CD8-positive, alpha-beta memory T cell (primary cell): ENCODE measurements at places on chromosomes 3 and 15.

GRCh38 chr3:45178183-45179023 lies 32.2 kb upstream of the CDCP1 start:
- H3K27me3 ChIP-seq: no peaks in the 10 kb centered on the region
- H3K27ac ChIP-seq: no peak overlapping the region
- DNase-seq: no peak
- no peaks in the 10 kb centered on the region for H3K36me3 ChIP-seq

DNA sequence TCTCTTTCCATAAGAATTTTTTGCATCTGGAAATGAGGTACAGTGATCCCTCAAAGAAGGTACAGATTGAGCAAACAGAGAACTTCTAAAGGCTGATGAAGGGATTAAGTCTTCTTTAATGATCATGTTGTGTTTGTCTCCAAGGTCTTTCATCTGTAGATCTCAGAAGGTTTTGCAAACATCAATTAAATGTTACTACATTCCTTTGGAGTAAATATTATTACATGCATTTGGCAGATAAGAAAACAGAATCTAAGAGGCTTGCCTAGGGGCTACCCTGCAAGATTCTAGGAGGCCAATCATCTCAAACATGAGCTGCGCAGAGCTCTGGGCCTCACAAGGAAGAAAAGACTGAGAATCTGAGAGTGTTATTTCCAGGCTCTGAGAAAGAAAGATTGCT lies 70.9 kb upstream of the LPP start:
- H3K27me3 ChIP-seq: no peaks in the 10 kb centered on the region
- no peaks in the 10 kb centered on the region for H3K4me1 ChIP-seq
- no peaks in the 10 kb centered on the region for H3K36me3 ChIP-seq
- DNase-seq: no peak
- H3K27ac ChIP-seq: no peak overlapping the region

DNA sequence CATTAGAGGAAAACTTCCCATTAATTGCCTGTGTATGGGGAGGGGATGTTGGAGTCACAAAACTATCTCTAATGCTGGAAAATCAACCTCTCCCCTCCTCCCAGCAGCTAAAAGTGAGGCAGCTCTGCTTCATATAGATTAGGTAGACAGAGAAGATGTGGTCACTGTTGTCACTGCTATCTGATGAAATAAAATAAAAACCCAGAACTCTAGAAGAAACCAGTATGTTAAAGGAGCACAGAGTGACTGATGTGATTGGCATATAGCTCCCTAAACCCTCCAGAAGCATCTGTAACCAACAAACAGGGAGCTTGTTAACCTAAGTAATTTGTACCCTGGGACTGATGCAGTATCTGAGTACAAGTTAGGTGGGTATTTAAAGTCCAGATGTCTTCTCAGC lies 211.9 kb upstream of the TRIM42 start:
- DNase-seq: no peak

- H3K36me3 ChIP-seq: no peaks in the 10 kb centered on the region
- H3K4me3 ChIP-seq: no peak overlapping the region
- H3K4me1 ChIP-seq: no peaks in the 10 kb centered on the region
- DNase-seq: no peak
- no peak overlapping the region for H3K27ac ChIP-seq
These were observed 286.1 kb upstream of the TPM1 start for GRCh38 chr15:62756326-62756994.

DNA sequence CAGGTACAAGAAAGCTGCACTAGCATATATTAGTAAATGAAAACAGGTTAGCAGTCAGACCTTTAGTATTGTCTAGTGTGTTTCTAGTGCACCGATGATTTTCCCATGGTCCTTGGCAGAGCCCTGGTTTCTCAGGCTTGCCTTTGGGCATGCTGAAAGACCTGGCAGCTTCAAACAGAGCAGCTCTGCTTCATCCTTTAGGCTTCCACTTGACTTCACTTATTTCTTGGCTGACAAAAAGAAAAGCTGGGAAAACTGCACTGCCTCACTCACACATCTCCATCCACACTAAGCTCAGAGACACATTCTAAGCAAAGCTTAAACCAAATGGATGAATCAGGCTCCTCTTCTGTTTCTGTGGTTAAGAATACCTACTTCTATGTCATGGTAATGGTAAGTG lies 374.8 kb upstream of the PDZRN3 start:
- H3K4me1 ChIP-seq: no peaks in the 10 kb centered on the region
- H3K36me3 ChIP-seq: no peaks in the 10 kb centered on the region
- H3K27me3 ChIP-seq: no peaks in the 10 kb centered on the region
- no peak overlapping the region for H3K27ac ChIP-seq
- H3K4me3 ChIP-seq: no peak overlapping the region
- DNase-seq: no peak

GRCh38 chr3:145754605-145755289 lies 406.2 kb downstream of the PLOD2 start:
- H3K4me1 ChIP-seq: no peaks in the 10 kb centered on the region
- no peak overlapping the region for H3K4me3 ChIP-seq
- no peak overlapping the region for H3K27ac ChIP-seq
- no peak for DNase-seq
- no peaks in the 10 kb centered on the region for H3K36me3 ChIP-seq

- no peaks in the 10 kb centered on the region for H3K27me3 ChIP-seq
- peaks cover 50% of the 10 kb centered on the region for H3K36me3 ChIP-seq
- H3K4me3 ChIP-seq: no peak overlapping the region
- no peaks in the 10 kb centered on the region for H3K4me1 ChIP-seq
These were observed 6.8 kb downstream of the UBL7 start for GRCh38 chr15:74453925-74454763.

DNA sequence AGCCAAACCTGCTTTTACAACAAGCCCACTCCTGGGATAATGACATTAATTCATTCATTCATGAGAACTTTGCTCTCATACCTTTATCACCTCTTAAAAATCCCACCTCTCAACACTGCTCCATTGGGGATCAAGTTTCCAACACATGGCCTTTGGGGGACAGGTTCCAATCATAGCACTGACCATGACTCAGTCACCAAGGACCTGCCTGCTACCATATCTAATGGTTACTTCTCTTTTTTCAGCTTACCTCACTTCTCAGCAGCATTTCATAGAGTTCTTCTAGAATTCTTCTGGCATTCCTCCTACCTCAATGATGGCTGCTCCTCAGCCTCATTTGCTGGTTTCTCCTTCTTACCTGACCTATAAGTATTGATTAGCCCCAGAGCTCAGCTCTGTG lies 36.9 kb upstream of the RYK start:
- H3K4me3 ChIP-seq: no peak overlapping the region
- H3K36me3 ChIP-seq: no peaks in the 10 kb centered on the region
- no peak overlapping the region for H3K27ac ChIP-seq
- no peak for DNase-seq

- DNase-seq: no peak
- H3K36me3 ChIP-seq: no peaks in the 10 kb centered on the region
- H3K27me3 ChIP-seq: no peaks in the 10 kb centered on the region
- no peak overlapping the region for H3K27ac ChIP-seq
- H3K4me3 ChIP-seq: no peak overlapping the region
These were observed 212.5 kb downstream of the CHST2 start for GRCh38 chr3:143332026-143332425.

DNA sequence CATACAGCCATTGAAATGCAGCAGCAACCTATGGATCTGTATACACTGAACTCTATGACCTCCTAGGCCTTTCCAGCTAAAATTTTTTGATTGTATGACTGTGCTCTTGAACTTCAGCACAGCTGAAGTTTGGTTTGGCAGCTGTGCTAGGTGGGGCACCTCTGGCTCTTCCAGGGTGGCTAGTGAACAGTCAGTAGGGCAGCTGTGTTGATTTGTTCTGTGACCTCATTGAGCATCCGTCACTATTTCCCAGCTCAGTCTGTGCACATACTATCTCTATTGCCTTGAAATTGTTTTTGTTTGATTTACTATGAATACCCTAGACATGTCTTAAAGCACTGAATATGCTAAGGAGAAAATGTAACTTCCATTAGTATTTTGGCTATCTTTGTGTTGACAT lies 363.2 kb upstream of the NAALADL2 start:
- DNase-seq: no peak
- H3K27ac ChIP-seq: no peak overlapping the region
- H3K4me1 ChIP-seq: no peaks in the 10 kb centered on the region
- H3K36me3 ChIP-seq: no peaks in the 10 kb centered on the region
- H3K4me3 ChIP-seq: no peak overlapping the region

GRCh38 chr3:183710231-183710630 lies 12.6 kb downstream of the YEATS2 start:
- no peak overlapping the region for H3K27ac ChIP-seq
- H3K4me3 ChIP-seq: no peak overlapping the region
- no peaks in the 10 kb centered on the region for H3K4me1 ChIP-seq
- H3K36me3 ChIP-seq: no peaks in the 10 kb centered on the region
- no peaks in the 10 kb centered on the region for H3K27me3 ChIP-seq

GRCh38 chr3:196774191-196774820 lies 34.6 kb downstream of the PAK2 start:
- DNase-seq: no peak
- H3K27ac ChIP-seq: no peak overlapping the region
- H3K27me3 ChIP-seq: no peaks in the 10 kb centered on the region
- H3K36me3 ChIP-seq: no peaks in the 10 kb centered on the region
- peaks cover 58% of the 10 kb centered on the region for H3K4me1 ChIP-seq
